ENCODE measurements at places on chromosomes 7 and 10. TPM values are rescaled to one million over a fixed set of nuclear protein-coding genes. Genes with fewer than 3 reads are reported as not detected.

Gene RGR
- total RNA-seq, result not detected

Gene GRM3
- total RNA-seq, result not detected

Gene CREB5
- total RNA-seq, result not detected

Gene SLC13A1
- total RNA-seq, result 0.05 TPM

Gene MMP21
- total RNA-seq, result not detected

Gene CPN1
- not detected for total RNA-seq

Gene HHEX
- 0.16 TPM for total RNA-seq

Gene ZNF425
- 1.2 TPM for total RNA-seq

Gene SPDYE11
- total RNA-seq, result not detected

Gene ASB4
- total RNA-seq, result not detected

GRCh38 chr7:44408596-44408995, 81.9 kb downstream of the NUDCD3 start:
- no peaks in the 10 kb centered on the region for H3K4me1 ChIP-seq
- no peaks in the 10 kb centered on the region for H3K27me3 ChIP-seq
- DNase-seq, result no peak
- H3K36me3 ChIP-seq, result peaks cover 31% of the 10 kb centered on the region

DNA sequence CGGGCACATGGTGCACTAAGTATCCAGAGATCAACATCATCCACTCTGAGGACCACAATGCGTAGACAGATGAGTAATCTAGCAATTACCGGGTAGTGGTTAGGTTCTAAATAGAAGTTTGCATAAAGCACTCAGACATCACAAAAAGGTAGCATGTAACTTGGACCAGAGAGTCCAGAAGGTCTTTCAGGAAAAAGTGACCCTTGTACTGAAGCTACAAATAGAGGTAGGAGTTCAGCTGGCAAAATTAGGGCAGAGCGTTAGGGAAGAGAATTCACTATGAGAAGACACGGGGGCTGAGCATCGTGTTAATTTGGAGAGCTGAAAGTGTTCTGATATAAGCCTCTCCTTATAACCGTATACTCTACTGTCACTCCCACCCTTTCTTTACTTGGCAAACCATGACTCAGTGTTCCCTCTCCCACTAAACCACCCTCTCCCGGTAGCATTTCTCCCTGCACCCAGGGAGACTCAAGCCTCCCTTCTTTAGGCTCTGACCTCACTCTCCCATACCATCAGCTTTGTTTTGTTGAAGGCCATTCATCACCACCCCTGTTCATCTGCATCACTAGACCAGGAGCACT, 222.2 kb upstream of the FZD1 start:
- H3K4me3 ChIP-seq, result no peak overlapping the region
- no peaks in the 10 kb centered on the region for H3K4me1 ChIP-seq
- no peak for DNase-seq
- peaks cover 5% of the 10 kb centered on the region for H3K27me3 ChIP-seq
- H3K27ac ChIP-seq, result no peak overlapping the region

GRCh38 chr10:112221545-112221944, 38.0 kb upstream of the GPAM start:
- no peaks in the 10 kb centered on the region for H3K4me1 ChIP-seq
- no peak overlapping the region for H3K4me3 ChIP-seq
- H3K27ac ChIP-seq, result no peak overlapping the region
- peaks cover 10% of the 10 kb centered on the region for H3K27me3 ChIP-seq
- DNase-seq, result no peak

DNA sequence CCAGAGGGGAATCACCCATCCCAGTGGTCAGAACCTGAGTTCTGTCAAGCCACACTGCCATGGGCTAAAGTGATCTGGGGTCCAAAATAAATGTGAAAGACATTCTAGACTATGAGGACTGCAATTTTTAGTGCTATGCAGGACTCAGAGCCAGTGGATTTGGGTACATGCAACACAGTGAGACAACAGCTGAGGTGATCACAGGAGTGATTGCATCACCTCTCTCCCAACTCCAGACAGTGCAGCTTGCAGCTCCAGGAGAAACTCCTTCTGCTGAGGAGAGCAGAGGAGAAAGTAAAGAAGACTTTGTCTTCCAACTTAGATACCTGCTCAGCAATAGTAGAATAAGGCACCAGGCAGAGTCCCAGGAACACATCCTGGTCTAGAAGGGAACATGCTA, 682.0 kb upstream of the POT1 start:
- no peaks in the 10 kb centered on the region for H3K4me1 ChIP-seq
- no peaks in the 10 kb centered on the region for H3K27me3 ChIP-seq
- no peak for DNase-seq
- H3K27ac ChIP-seq, result no peak overlapping the region

DNA sequence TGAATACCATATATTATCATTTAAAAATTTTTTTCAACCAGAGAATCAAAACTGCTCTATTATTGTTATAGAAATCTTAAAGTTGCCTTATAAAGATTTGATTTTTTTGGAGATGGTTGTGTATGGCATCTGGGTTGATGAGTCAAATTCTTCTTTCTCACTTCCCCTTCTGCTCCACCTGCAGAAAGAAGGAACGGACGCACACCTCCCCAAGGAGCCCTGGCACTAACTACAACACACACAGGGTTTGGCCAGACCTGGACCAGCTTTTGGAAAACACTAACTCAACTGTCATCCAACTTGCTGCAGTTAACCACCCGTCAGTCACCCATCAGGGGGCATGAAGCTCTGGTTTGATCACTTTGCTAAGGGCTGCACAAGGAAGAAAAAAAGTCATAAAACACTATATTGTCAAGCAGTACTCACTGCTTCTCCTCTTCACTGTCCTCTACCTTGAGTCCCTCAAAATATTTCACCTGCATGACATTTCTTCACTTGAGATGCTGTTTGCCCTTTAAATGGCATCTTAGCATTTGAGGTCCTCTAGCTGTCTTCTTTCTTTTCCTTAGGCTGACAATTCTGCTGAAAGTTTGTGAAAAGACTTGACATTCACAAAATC, 266.7 kb upstream of the PHF14 start:
- DNase-seq, result no peak
- no peak overlapping the region for H3K27ac ChIP-seq
- no peaks in the 10 kb centered on the region for H3K36me3 ChIP-seq
- H3K4me1 ChIP-seq, result no peaks in the 10 kb centered on the region
- peaks cover 4% of the 10 kb centered on the region for H3K27me3 ChIP-seq

GRCh38 chr7:117211614-117212013, 111.2 kb downstream of the WNT2 start:
- DNase-seq, result no peak
- H3K27me3 ChIP-seq, result peaks cover 1% of the 10 kb centered on the region
- H3K27ac ChIP-seq, result no peak overlapping the region
- no peaks in the 10 kb centered on the region for H3K4me1 ChIP-seq

DNA sequence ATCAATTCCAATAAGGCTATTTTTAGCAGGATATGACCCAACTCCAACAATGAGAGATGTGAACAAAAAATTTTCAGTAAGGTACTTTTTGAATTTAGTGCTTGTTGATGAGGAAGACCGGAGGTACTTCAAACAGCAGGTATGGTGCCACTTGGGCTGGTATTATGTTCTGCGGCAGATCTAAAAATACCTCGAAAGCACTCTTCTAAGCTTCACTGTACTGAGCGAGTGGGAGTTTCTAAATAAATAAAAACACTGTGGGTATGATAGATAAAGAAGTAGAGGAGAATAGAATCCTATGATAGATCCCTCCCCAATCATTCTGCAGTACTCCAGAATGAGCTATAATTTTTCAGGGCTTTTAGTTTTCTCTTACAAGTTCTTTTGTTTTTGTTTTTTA, 11.5 kb upstream of the SUPV3L1 start:
- H3K36me3 ChIP-seq, result peaks cover 21% of the 10 kb centered on the region
- DNase-seq, result no peak
- no peaks in the 10 kb centered on the region for H3K27me3 ChIP-seq
- no peak overlapping the region for H3K4me3 ChIP-seq

- no peak overlapping the region for H3K4me3 ChIP-seq
- no peak overlapping the region for H3K27ac ChIP-seq
- no peaks in the 10 kb centered on the region for H3K36me3 ChIP-seq
- no peaks in the 10 kb centered on the region for H3K4me1 ChIP-seq
- no peak for DNase-seq
Measured at GRCh38 chr10:110629680-110630191, 14.4 kb upstream of the RBM20 start.

DNA sequence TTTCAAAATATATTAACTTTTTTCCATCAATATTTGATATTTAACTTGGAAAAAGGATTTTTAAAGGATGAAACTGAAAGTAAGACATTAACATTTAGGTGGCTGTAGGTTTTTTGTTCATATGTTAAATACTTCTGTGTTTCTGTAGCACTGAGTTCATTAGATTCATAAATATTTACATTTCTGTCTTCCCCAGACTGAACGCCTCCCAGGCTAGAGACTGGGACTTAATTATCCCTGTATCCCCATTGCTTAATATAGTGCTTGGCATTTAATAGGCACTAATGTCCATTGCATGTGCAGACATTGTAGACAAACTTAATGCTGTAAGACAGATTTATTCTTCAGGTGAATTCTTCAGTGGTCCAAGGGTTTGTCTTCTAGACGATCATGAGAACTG, 7.4 kb downstream of the PTPN12 start:
- H3K27me3 ChIP-seq, result peaks cover 9% of the 10 kb centered on the region
- H3K36me3 ChIP-seq, result peaks cover 2% of the 10 kb centered on the region
- no peak for DNase-seq
- no peak overlapping the region for H3K27ac ChIP-seq

- H3K4me1 ChIP-seq, result no peaks in the 10 kb centered on the region
- no peaks in the 10 kb centered on the region for H3K27me3 ChIP-seq
- no peak overlapping the region for H3K4me3 ChIP-seq
- no peak overlapping the region for H3K27ac ChIP-seq
- no peaks in the 10 kb centered on the region for H3K36me3 ChIP-seq
Measured at GRCh38 chr10:71347587-71348395, 28.7 kb downstream of the SLC29A3 start.

DNA sequence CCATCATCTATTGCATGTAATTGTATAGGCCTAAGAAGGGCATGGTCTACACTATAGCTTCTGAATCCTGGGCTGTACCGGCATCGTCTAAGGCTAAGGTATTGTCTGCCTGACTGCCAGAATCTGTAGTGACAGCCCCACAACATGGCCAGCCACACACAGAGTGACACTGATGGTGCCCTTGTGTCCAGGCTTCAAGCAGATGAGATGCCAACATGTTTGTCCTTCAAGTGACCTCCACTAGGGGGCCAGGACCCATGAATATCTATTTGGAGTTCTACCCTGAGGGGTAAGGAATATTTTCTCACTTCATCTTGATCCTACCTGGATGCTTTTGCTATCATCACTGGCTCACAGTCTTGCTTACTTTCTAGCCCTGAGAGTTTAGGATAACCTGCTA, 1.5 kb downstream of the CYP3A7 start:
- no peak overlapping the region for H3K27ac ChIP-seq
- no peaks in the 10 kb centered on the region for H3K4me1 ChIP-seq
- DNase-seq, result no peak

- peak overlapping the region; percentile 67 for H3K27ac ChIP-seq
- H3K27me3 ChIP-seq, result no peaks in the 10 kb centered on the region
- peaks cover 66% of the 10 kb centered on the region for H3K4me1 ChIP-seq
- peaks cover 17% of the 10 kb centered on the region for H3K36me3 ChIP-seq
- peak overlapping the region; percentile 89 for H3K4me3 ChIP-seq
Measured at GRCh38 chr7:107560898-107561516, 2.7 kb downstream of the COG5 start.

- no peak for DNase-seq
- no peaks in the 10 kb centered on the region for H3K36me3 ChIP-seq
- H3K4me1 ChIP-seq, result no peaks in the 10 kb centered on the region
- H3K27ac ChIP-seq, result no peak overlapping the region
Measured at GRCh38 chr7:47757921-47758411, 176.1 kb upstream of the TNS3 start.

DNA sequence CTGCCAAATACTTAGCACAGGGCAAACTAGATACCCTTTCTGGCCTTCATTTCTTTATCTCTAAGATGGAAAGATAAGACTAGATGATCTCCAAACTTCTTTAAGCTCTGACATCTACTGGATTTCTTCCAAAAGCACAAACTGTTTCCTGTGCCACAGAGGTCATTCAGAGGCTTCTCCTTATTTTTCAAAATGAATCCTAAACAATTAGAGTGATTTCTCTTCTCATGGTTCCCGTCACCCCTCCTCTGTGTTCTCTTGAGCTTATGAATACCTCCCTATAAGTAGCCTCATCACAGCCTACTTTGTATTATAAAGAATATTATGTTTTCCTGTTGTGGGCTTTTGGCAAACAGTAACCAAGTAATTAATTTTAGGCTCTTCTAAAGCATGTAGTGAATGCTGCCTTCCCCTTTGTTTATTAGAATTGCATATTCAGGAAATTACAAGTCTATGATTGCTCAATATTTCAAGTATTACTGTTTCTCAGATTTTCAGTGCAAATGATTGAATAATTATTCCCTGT, 179.5 kb downstream of the REEP3 start:
- H3K36me3 ChIP-seq, result no peaks in the 10 kb centered on the region
- no peak overlapping the region for H3K4me3 ChIP-seq
- no peaks in the 10 kb centered on the region for H3K27me3 ChIP-seq
- DNase-seq, result no peak

GRCh38 chr10:78551184-78552005, 517.4 kb upstream of the ZMIZ1 start:
- H3K4me1 ChIP-seq, result no peaks in the 10 kb centered on the region
- peaks cover 17% of the 10 kb centered on the region for H3K27me3 ChIP-seq
- H3K27ac ChIP-seq, result no peak overlapping the region
- no peak overlapping the region for H3K4me3 ChIP-seq
- H3K36me3 ChIP-seq, result peaks cover 2% of the 10 kb centered on the region
- no peak for DNase-seq

DNA sequence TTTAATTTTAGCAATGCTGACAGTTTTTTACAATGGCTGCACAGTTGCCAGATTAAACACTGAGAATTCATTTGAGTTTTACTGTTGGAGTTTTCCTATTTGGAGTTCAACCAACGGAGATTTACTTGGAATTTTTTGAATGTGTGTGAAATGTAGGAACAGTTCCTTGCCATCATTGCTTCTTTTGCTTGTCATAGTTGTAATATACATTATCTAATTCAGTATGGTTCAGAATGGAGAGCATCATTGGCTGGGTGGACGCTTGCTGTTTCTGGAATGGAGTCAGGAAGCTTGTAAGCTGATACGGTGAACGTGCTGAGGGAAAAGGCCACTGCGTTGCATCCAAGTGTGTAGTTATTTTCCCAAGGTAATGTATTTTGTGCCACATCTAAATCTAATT, 404.3 kb upstream of the KLF6 start:
- DNase-seq, result no peak
- H3K27me3 ChIP-seq, result peaks cover 2% of the 10 kb centered on the region
- H3K4me3 ChIP-seq, result no peak overlapping the region
- peaks cover 10% of the 10 kb centered on the region for H3K4me1 ChIP-seq

- DNase-seq, result no peak
- H3K27ac ChIP-seq, result no peak overlapping the region
- H3K4me1 ChIP-seq, result no peaks in the 10 kb centered on the region
- H3K36me3 ChIP-seq, result no peaks in the 10 kb centered on the region
Measured at GRCh38 chr10:128614802-128615553, 488.8 kb upstream of the MKI67 start.

GRCh38 chr7:43943417-43944187, 17.4 kb downstream of the UBE2D4 start:
- H3K4me1 ChIP-seq, result no peaks in the 10 kb centered on the region
- H3K27me3 ChIP-seq, result no peaks in the 10 kb centered on the region
- H3K27ac ChIP-seq, result no peak overlapping the region
- no peak for DNase-seq

Measured in activated T-helper 1 cell treated with anti-CD3 and anti-CD28 coated beads, Interleukin-12 subunit alpha, Interleukin-12 subunit beta, Interleukin-2, Interleukin-4 antibody, amounts not matched to agents 30 ng/mL and 10 ng/mL and 1 ng/mL, durations not matched to agents 14 hours and 24 hours and 36 hours (primary cell).